Stimulated activated effector memory CD8-positive, alpha-beta T cell treated with anti-CD3 and anti-CD28 coated beads, Interleukin-12 subunit alpha, Interleukin-12 subunit beta, amount 100 ng/mL, for 72 hours (primary cell): ENCODE measurements at places on chromosomes 2 and 18.

DNA sequence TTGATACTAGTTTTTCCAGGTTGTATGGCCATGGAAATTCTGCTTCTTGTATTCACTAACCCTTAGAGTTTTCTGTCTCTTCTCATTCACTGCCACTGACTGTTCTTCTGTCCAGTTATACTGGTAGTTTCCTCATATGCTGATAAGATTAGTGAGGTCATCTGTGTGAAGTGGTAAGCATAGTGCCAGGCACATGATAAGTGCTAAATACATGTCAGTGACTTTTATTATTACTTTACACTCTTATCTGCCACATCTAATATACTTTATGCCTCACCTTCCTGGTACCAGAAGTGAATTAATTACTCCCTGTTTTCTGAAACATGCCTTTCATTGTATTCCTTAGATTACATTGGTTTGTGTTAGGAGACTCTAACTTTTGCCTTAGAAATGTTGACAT is 91.3 kb downstream of the NBEAL1 start:
- DNase-seq, result no peak

- DNase-seq, result no peak
Observed at GRCh38 chr2:197871780-197872456, 67.5 kb downstream of the PLCL1 start.

- no peak for DNase-seq
Observed at GRCh38 chr2:234555616-234556249, 58.9 kb upstream of the ARL4C start.

GRCh38 chr2:148255929-148256328 is 235.0 kb downstream of the MBD5 start:
- DNase-seq, result no peak

DNA sequence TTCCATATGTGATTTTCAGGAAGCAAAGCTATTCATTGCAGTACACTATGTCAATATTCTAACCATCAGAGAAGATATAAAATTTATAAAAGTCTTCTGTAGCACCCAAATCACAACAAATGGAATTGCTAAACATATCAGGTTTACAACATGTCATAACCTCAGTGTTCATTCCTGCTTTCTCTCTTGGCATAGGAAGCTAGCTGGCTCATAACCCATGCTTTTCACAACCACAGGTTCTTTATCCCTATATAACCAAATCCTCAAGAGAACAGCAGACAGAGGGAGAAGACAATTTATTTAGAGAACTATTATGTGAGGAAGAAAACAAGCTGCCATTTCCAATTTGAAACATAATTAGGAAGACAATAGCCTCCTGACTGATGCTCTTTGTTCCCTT is 997.0 kb upstream of the ACVR2A start:
- no peak for DNase-seq

DNA sequence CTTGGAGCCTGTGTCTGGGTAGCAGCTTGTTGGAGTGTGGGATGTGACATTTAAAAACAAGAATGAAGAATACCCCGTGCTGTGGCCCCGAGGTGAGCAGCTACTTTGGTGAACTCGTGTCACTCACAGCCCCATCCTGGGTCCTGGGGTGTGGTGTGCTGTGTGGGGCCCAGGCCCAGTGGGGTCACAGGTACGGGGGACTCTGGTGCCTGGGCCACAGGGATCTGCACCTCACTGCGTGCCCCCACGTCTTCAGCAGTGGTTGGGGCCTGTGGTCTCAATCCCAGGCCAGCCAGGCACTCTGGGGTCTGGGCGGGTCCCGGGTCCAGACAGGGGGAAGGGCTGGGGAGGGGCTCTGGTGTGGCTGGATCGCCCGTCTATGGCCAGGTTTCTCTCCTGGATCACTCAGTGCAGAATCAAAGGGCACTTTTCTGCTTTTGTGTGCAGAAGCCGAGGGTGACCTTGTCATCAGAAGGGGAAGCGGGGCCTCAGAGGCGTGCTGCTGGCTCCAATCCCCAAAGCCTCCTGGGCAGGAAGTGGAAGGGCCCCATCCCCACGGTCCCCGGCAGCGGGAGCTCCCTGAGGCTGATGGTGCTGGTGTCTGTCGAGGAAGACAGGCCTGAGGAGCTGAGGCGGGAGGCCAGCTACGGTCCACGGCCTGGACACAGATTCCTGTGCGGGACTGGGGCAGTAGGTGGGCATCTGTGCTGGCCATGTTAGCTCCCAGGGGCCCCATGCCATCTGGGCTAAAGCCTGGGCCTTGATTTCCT is 1.4 kb downstream of the GPR35 start:
- DNase-seq, result no peak

DNA sequence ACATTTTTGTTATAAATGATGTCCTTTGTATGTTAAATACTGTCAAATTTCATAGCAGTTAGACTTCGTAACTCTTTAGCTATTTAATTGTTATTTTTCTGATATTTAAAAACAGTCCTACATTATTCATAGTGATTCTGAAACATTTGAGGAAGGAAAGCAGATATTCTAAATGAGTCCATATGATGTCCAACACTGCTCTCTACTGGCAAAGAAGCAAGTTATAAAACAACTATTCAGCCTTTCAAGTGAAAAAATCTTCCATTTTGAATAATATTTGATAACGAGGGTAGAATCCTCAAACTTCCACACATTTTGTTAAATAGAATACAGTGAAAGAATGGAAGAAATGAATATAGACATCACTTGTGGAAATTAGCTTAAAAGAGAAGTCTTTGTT is 220.8 kb downstream of the GULP1 start:
- no peak for DNase-seq

- no peak for DNase-seq
Observed at GRCh38 chr2:75573145-75573878, 12.6 kb upstream of the EVA1A start.

- DNase-seq, result no peak
Observed at GRCh38 chr18:71008257-71008656, 719.4 kb downstream of the SOCS6 start.

- no peak for DNase-seq
Observed at GRCh38 chr2:152420363-152420762, 85.4 kb downstream of the FMNL2 start.

DNA sequence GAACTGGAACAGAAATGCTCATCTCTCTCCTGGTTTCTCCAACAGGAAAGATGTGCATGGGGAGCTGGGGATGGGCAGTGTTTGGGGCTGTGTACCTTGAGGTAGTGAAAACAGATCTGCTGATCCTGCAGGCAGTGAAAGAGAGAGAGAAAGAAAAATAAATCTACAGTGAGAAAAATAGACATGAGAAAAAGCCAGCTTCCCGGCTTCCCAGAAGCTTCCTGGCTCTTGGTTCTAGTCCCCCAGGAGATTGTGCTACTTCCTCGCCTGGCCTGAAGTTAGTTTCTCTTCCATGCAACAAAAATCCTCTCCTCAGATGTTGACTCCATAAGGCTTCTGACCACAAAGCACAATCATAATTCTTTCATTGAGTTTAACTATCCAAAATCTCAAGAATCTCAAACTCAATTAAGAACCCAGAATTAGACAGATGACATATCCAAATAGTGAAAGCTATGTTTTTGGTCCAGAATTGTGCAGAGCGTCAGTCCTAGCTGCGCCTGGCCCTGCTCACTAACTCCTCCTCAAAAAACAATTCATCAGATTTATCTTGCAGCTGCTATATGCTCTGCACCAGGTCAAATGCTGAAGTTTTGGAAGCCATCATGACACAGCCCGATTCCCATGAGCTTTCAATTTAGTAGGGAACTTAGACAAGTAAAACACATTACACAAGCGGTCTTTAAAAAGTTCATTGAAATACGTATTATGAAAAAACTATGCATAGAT is 20.1 kb upstream of the NAB1 start:
- no peak for DNase-seq

DNA sequence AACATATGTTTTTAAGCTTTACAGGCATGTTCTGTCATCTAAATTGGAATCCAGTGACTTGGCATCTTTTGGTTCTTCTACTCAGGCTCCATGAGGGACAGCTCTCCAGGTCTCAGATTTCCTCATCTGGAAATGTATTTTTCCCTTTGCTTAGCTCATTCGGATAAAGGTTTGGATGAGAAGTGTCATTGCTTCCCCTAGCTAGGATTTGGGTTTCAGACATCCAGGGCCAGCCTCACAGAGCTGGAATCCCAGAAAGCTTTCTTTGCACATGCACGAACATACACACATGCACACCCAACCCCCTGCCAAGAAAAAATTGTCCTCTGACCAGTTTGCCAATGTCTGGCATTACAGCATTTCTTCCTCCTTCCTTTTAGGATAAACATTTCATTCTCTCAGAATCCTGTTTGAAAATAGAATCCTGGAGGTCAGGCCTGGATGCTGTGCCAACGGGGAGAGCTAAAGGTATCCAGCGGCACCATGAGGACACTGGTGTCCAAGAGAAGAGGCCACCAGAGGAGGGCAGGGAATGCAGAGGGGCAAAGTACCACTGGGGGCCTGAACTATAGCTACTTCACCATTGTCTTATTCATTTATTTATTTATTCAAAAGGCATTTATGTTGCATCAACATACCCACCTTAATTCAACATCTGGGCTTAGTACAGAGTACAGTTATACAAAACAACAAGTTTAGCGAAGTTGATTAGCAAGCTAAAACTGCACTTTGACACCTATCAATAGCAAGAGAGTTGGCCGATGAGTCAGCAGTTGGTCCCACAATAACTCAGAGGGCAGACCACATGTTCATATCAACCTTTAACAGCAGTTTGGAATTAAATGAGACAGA is 97.9 kb upstream of the ATL2 start:
- DNase-seq, result no peak

DNA sequence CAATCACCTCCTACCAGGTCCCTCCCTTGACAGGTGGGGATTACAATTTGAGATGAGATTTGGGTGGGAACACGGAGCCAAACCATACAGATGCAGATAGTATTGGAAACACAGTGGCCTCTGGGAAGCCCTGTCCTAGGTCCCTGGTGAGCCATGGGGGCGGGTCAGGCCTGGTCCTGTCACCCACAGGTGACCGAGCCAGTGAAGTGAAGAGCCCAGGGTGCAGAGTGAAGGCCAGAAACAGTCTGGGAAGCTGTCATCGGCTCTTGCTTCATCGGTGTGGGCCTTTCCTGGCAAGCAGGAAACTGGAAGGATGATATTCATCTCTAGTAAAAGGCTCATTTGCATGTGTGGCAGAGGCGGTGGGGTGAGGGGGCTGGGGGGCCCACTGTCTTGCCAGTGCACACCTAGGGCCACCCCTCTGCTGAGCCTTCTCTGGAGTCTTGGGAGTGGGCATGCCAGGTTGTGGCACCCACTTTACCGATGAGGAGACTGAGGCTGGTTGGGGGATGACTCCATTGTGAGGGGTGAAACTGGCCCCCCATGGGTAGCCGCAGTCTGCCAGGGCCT is 290.6 kb downstream of the NDUFA10 start:
- no peak for DNase-seq

- DNase-seq, result no peak
Observed at GRCh38 chr2:224407241-224407701, 5.4 kb upstream of the FAM124B start.

- DNase-seq, result no peak
Observed at GRCh38 chr2:201709049-201709448, 10.6 kb upstream of the MPP4 start.

GRCh38 chr2:35410431-35411061 is 945.0 kb upstream of the CRIM1 start:
- DNase-seq, result peak; percentile 36

GRCh38 chr2:152550386-152550785 is 166.9 kb downstream of the PRPF40A start:
- no peak for DNase-seq

GRCh38 chr2:66198873-66199272 is 236.1 kb upstream of the MEIS1 start:
- no peak for DNase-seq

GRCh38 chr2:47145466-47145865 is 9.6 kb downstream of the STPG4 start:
- no peak for DNase-seq

DNA sequence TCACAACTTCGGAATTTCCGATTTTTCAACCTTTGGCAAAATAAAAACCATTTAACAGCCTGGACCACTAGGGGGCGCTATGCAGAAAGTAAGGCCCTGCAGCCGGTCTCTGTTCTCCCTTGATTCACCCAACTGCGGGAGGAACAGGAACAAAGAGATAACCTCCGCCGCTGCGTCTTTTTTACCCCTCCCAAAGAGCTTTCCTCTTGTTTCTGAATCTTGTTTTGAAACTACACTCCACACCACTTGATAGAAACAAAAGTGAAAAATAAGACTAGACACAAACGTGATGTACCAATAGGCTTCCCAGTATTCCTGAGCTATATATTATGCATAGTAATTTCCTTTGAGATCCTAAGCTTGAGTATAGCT is 231.2 kb downstream of the MYO3B start:
- peak; percentile 83 for DNase-seq

DNA sequence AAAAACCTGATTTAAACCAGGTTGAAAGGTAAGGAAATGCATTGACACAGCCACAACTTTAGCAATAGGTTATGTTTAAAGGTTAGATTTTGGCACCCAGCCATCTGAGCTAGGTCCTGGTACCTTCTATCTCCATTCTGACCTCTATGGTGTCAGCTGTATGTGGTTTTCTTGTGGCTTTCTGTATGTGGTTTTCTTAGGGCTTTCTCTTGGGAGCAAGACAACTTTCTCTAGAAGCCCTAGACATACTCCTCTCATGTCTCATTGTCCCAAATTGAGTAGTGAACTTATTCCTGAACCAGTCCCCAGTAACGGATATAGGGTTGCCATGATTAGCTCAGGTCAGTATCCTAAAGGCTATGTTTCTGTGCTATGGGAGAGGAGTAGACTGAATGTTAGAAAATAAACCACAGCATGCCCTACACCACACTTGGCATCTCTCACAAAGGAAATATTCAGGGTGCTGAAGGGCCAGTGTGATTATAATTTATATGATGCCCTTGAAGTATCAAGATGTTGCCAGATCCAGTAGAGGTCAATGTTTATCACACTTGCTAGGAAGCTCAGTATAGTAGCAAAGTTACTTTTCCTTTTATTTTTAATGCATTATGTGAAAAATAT is 176.1 kb downstream of the CAPN13 start:
- no peak for DNase-seq

DNA sequence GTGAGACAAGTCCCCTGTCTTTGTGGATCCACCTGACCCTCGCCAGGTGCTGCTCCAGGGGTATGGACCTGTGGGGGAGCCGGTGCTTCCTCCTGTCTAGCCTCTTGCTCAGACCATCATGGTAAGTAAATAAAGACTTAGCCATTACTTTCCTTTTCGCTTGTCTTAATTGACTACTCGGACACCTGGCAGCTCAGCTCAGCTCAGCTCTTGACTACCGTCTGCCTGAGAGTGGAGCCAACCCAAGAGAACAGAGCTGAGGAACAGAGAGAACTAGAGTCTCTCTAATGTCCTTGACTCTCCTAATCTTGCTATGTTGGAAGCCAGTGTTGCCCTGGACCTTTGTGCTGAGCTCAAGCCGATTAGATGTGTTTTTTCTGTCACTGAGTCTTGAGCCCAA is 170.3 kb upstream of the CXCR4 start:
- no peak for DNase-seq

DNA sequence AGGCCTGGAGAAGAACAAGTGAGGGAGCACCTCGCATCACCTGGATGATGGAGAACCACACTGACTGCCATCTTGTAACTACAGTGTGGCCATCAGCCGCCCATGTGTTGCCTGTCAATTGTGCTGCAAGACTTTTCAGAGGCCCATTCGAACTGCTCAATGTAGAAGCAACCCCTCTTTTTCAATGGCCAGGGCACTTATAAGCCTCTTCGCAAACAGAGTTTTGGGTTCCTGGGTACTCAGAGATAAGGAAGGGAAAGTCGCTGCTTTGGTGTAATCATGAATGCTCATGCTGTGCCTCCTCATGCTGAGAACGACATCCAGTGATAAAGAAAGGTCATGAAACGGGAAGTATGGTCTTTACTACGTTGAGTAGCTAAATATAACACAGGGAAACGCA is 143.9 kb upstream of the SLC39A10 start:
- DNase-seq, result no peak
